ENCODE measurements at places on chromosomes 16 and 17.

DNA sequence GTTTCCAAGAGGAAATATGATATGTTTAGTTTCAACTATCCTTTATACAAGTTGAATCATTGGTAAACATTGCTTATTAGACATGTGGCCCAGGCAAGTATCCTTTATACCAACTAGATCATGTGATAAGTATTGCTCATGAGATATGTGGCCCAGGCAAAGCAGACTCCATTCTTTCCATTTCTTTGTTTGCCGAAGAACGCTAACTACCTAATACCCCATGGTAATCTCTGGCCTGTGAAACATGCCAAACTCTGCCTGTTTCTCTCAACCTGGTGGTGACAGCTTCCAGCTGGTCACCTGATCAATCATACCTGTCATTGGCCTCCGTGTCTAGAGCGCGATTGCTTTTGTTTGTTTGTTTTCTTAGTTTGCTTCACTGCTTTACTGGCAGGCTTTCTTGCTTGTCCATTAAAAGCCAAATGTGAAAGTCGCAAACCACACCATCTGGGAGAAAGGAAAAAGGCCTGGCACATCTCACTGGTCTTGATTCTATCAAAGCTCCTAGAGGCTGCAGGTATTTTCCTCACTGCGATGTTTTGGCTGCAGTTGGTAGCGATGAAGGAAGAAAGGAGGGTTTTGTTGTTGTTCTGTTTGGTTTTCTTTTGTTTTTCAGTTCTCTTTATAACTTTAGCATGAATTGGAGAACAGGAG lies 686.2 kb downstream of the KCNJ2 start:
- no peak for DNase-seq

DNA sequence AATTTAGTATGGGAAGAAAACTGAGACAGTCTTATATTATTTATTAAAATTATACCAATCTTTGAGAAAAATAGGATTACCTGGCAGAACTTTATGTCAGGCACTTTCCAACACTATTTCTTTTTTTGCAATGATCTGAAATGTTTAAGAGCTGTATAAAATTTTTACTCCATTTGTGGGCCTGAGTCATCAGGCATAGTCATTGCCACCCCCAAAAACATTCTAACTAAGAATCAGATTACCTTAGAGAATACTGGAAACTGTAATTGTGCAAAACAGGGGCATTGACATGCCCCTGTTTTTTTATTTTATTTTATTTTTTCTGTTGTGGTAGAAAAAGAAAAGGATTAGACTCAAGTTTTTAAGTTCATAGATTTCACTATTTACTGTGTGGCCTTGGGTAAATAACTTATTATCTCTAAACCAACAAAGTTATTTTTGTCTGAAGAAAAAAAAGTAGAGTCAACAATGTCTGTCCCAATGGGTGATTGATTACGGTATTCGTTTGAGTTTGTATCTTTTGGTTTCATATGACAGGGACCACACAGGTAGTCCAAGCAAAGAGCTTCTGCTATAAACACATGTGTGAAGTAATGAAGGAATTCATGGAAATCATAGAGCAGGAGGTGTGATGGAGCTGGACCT lies 24.6 kb downstream of the VAT1L start:
- no peak for DNase-seq

- no peak for DNase-seq
Observed at GRCh38 chr16:6165330-6165979, 1067.9 kb upstream of the EEF2KMT start.

- no peak for DNase-seq
Observed at GRCh38 chr16:17204206-17204605, 266.6 kb downstream of the XYLT1 start.

DNA sequence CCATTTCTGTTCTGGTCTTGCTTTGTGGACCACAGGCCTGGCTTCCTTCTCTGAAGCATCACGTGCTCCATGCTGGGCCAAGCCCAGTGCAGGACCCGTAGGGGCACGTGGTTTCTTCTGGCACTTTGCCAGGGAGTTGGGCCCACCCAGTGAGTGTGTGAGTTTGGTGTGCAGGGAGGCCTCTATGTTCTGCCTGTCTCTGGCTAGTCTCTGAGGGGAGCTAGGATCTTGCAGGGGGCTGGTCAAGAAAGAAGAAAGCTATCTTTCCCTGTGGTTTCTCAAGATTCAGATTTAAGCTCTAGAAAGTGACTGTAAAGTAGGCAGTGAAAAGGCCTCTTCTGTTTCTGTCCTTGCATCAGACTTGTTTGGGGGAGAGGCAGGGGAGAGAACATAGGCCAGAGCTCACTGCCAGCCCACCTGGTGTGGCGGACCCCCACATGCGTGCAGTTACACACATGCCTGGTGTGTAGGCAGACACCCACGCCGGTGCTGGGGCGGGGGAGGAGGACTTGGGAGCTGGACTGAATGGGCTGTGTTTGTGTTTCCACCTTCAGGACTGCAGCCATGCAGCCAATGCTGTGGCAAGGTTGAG lies 11.8 kb downstream of the LASP1 start:
- peak; percentile 51 for DNase-seq

DNA sequence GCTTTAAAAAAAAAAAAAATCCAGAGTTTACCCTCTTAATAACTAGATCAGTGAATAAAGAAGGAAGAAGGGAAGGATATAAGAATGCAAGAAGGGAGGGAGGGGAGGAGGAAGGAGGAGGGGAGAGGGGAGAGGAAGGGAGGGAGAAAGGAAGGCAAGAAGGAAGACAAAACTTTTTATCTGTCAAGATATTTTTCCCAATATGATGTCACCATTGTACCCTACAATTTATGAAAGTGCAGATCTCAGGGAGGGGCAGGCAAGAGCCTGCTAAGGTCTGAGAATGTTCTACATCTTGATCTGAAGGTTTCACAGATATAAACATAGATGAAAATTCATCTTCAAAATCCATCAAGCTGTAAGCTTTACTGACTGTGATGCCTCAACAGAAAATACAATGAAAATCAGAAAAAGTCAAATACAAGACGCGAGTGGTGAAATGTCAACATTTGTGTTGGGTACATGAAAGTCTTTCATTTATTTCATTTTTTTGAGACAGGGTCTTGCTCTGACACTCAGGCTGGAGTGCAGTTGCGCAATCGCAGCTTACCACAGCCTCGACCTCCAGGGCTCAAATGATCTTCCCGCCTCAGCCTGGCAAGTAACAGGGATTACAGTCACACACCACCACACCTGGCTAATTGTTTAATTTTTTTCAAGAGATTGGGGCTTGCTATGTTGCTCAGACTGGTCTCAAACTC lies 57.1 kb upstream of the EMP2 start:
- no peak for DNase-seq

DNA sequence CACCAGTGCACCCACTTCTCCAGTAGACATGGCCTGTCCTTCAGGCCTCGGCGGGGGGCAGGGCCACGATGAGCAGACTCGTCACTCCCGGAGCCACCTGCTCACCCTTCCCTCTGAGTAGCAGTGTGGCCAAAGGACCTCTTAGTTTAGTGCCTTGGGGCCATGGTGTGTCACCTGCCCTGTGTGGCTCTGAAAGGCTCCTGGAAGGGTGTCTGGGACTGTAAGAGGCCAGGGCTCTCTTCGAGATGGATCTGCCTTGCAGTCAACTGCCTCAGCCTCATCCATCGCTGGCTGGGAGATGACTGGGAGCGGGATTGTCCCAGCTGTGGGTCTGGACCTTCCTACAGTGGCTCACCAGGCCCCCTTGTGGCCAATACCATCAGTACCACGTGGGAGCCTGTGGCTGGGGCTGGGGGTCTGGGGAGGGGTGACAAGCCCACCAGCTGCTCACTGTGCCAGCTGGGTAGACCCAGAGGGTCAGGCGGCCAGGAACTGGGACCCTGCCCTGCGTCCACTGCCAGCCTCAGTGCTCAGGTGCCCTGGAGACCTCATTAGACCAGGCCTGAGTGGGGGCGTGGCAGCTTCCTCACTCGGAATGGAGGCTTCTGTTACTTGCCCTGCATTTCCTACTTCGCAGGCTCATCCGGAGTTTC lies 133.4 kb downstream of the OR1D5 start:
- DNase-seq, result peak; percentile 62

DNA sequence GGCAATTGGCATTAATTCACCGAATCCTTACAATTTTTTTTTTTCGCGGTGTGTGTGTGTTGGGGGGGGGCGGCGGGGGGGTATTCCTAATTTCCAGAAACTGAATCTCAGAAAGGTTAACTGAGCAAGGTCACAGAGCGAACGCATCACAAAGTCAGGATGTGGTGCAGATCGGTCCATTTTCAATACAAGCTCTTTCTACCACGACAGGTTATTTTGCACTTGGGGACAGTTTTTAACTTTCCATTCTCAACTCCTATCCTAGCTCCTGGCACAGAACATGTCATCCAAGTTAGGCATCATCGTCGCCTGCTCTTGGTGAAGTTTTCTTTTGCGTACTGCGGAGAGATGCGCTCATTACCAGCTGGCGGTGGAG lies 15.4 kb upstream of the ERN1 start:
- no peak for DNase-seq

- DNase-seq, result no peak
Observed at GRCh38 chr16:52487849-52488457, 59.0 kb downstream of the TOX3 start.

DNA sequence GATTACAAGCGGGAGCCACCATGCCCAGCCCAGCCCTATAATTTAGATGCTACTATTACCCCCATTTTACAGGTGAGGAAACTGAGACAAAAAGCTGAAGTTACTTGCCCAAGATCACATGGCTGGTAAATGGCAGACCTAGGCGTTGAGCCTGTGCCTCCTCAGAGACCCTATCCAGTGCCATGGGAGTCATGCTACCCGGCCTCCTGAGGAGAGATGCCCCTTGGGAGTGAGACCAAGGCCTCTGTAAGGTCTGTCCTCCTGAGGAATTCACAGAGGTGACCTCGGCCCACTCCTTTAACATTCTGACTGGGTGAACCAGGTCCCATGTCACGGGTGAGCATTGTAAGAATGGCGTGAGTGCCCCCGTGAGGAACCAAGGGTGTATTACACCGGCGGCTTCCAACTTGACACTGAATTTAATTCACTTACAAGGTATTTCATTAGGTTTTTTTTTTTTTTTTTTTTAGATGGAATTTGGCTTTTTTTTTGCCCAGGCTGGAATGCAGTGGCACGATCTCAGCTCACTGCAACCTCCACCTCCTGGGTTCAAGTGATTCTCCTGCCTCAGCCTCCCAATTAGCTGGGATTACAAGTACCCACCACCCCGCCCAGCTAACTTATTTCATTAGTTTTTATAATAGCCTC lies 95.7 kb downstream of the ABCC6 start:
- peak; percentile 65 for DNase-seq

- no peak for DNase-seq
Observed at GRCh38 chr16:64534180-64534780, 587.6 kb downstream of the CDH11 start.

- no peak for DNase-seq
Observed at GRCh38 chr17:58279016-58279711, 1.6 kb downstream of the MPO start.

- DNase-seq, result peak; percentile 84
Observed at GRCh38 chr16:67667817-67668494, 1.3 kb downstream of the C16orf86 start.

GRCh38 chr16:17567455-17567854 lies 96.7 kb upstream of the XYLT1 start:
- DNase-seq, result no peak

DNA sequence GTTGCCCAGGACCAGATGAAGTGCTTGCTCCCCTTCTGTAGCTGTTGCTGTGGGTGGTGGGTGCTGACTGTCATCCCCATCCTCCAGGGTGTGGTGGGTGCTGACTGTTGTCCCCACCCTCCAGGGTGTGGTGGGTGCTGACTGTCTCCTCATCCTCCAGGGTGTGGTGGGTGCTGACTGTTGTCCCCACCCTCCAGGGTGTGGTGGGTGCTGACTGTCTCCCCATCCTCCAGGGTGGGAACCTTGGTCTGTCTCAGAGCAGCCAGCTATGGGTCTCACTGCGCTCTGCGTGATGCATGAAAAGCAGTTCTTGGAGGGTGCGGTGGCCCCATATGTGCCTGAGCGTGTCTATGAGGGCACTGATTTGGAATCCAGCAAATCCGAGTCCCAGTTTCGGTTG lies 163.8 kb downstream of the RPTOR start:
- no peak for DNase-seq

DNA sequence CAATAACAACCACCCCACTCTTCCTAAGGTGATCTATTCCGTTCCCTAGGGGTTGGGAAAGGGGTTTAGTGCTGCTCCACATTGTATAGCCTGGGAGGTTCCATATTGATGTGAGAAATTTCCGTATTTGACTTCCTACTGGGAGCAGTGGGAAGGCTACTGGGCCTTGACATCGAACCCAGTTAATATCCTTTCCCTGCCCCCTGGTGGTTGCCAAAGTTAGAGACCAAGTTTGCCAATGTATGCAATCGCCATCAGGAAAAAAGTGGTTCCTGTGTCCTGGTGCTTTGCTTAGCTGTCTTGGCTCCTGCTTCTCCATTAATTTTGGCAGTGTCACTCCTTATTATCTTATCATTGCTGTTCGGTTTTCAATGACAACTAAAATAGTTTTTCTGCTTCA lies 914.9 kb downstream of the KCNJ2 start:
- peak; percentile 61 for DNase-seq

DNA sequence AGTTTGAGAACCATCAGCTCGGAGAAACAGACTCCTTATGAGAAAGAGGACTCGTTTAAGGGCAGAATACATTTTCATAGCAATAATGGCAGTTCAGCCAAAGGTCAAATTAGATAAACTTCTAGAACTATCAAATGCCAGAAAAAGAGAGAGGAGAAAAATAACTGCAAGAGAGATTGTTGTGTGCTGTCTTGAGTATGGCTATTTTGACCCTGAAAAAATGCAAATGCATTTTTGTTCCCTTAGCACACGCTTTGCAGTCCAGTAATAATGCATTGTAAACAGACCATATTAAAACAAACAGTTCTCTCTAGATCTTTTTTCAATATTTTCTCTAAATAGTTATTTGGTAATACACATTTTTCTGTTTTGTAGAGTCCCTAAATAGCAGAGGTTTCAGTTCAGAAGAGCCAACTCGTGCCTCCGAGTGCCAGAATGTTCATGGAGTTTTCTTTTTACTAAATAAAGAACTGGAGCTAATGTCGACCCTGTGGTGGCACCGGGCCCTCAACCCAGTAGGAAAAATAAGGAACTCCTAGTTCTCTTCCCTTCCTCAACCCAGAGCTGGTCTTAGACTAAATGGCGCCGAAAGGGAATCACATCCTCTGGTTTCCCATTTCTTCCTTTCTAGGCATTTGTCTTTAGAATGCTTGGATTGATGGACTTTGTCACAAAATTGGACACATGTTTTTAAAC lies 298.0 kb downstream of the MAP2K4 start:
- DNase-seq, result no peak

DNA sequence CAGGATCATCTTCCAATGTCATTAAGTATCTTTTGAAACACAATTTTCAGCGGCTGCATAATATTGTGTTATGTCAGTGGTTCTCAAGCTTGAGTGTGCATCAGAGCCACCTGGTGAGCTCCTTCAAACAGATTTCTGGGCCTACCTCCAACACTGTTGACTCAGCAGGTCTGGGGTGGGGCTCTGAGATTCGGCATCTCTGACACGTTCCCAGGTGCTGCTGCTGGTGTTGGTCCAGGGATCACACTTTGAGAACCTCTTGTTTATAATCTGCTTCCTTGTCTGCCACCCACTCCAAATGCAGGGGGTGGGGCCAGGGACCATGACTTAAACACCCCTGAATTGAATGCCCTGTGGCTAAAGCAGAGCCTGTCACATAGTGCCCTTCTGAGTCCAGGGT lies 73.8 kb upstream of the HNF1B start:
- DNase-seq, result peak; percentile 29

Data from Daoy (cell line).